ENCODE measurements at places on chromosomes 7 and 10.

- DNase-seq, result no peak
Measured at GRCh38 chr10:15695852-15696251, 23.9 kb downstream of the ITGA8 start.

GRCh38 chr7:90625562-90625961, 29.4 kb downstream of the CDK14 start:
- no peak for DNase-seq

- no peak for DNase-seq
Measured at GRCh38 chr10:21172542-21172929, 275.4 kb upstream of the NEBL start.

DNA sequence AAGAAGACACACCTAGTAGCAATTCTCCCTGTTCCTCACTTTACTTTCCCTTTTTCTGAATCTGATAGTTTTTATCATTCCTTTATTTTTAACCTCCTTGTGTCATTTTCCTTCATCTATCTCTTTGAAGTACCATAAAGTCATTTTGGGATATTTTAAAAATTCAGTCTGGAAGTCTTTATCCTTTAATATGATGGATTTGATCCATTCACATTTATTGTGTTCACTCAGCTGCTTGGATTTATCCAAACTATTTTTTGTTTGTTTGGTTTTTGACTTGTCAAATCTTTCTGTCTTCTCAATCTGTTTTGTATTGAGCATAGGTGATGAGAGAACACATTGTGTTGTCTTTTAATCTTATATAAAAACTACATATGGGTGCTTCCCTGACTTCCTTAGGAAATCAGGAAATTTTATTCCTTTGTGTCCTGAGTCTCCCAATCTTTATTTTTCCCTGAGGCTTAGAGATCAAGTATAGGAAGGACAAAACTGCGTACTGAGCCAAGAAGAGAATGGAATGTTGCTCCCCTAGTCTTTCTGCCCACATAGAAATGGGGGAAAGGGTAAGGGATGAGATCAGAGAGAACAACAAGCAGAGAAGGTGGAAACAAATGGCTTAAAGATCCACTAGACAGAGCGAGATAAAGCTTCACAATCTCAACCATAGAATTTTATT, 132.7 kb upstream of the HABP2 start:
- no peak for DNase-seq
